ENCODE measurements at places on chromosomes 7 and 10.

- no peak for DNase-seq
These were observed 6.5 kb downstream of the MGAM start for GRCh38 chr7:142002179-142002578.

GRCh38 chr10:25502453-25502852, 327.7 kb downstream of the GPR158 start:
- no peak for DNase-seq

GRCh38 chr7:44767912-44768627, 19.4 kb downstream of the ZMIZ2 start:
- DNase-seq = no peak

DNA sequence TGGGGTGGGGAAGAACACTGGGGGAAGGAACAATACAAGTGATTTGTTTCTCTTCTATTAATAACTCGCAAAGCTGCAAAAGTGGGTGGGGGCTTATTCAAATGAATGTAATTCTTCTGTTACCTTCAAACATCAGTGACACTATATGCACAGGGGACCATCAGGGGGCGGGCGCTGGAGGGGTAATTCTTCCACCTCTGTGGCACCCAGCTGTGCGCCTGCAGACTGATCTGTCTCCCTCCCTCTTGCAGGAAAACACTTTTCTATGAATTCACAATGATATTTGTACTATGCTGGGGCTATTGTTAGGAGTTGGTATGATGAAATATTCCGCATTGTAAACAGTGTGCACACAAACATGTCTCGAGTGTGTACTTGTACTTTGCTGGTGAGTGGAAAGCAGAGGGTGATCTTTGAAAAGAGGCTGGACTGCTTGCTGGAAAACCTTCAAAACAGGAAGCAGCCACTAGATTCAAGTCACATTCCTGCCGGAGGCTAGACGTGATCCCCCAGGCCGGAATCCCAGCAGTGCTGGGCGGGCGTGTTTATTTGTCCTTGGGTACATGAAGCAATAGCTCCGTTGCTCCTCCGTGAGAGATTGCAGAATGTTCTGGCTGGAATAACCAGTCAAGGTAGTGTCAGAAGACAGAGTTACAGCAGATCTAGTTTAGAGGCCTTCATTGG, 15.8 kb upstream of the BNIP3 start:
- DNase-seq = no peak

- DNase-seq = no peak
These were observed 52.7 kb downstream of the GDI2 start for GRCh38 chr10:5760515-5760914.

- no peak for DNase-seq
These were observed 107.0 kb downstream of the HIP1 start for GRCh38 chr7:75631711-75632110.

DNA sequence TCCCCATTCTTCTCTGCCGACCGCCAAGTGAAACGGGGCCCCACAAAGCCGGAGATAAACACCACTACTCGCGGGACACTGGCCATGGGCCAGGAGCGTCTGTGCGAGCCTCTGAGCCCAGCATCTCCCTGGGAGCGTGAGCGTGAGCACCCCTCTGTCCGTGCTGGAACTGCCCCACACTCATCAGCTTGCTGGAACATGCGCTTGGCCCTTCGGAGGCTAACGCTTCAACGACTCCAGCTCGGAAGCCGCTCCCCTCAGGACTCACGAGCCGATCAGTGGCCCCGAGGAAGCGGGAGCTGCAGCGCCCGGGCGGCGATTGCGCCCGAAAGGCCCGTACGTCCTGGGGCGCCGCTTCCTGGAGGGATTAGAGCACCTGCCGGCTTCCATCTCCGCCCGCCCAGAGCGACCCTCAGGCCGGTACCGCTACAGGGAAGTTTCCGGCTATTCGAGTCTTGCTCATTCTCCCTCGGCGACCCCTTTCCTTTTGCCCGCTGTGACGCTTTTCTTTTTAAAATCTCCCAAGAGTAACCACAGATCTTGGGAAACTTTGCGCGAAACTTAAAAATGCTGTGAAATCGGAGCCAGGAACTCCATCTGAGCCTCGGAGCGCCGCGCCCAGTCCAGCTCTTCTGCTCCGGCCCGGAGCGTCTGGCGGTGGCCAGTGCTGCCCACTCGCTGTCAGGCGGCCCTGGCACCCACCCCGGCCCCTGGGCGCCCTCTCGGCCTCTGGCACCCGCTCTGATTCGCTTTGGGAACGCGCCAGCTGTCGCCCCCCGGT, 1.0 kb downstream of the TLL2 start:
- DNase-seq = peak; percentile 13

All from activated CD4-positive, alpha-beta T cell treated with anti-CD3 and anti-CD28 coated beads for 48 hours (primary cell).